T47D (cell line): ENCODE measurements at places on chromosomes 16 and 17.

GRCh38 chr17:27950995-27951394, 57.8 kb upstream of the LYRM9 start:
- DNase-seq = no peak

- DNase-seq = no peak
These were observed 8.8 kb downstream of the CNP start for GRCh38 chr17:41975099-41976083.

- DNase-seq = no peak
These were observed 119.2 kb downstream of the SKAP1 start for GRCh38 chr17:48310748-48311213.

- DNase-seq = no peak
These were observed 163.5 kb downstream of the RAB11FIP4 start for GRCh38 chr17:31554930-31555329.

- no peak for DNase-seq
These were observed 41.2 kb downstream of the MEAK7 start for GRCh38 chr16:84463221-84463620.

DNA sequence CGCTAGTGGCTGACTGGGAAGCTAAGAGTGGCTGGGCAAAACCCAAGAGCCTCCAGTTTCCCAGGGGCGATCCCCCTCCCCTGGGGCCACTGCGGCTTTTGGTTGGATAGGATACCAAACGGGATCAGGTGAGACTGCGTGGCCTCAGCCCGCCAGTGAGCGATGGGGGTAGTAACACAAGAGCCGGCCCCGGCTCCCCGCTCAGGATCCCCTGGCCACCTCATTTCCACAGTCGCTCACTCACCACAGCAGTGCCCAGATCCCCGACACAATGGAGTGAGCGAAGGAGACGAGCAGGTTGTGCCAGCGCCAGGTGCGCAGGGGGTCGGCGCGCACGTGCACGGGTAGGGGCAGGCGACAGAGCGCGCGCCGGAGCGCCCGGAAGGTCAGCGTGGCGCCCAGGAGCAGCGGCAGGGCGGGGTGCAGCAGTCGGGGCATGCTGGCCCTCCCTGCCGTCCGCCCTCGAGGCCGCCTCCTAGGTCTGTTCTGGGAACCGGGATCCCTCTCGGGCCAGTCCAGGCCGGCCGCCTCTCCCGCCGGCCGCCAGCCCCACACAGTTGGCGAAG, 290 bp downstream of the TLCD1 start:
- peak; percentile 88 for DNase-seq

- no peak for DNase-seq
These were observed 710.1 kb downstream of the MAF start for GRCh38 chr16:78890373-78890895.

- no peak for DNase-seq
These were observed 33.5 kb downstream of the KANSL1 start for GRCh38 chr17:46159686-46160085.

- peak; percentile 75 for DNase-seq
These were observed 792 bp downstream of the SECTM1 start for GRCh38 chr17:82332669-82333278.

DNA sequence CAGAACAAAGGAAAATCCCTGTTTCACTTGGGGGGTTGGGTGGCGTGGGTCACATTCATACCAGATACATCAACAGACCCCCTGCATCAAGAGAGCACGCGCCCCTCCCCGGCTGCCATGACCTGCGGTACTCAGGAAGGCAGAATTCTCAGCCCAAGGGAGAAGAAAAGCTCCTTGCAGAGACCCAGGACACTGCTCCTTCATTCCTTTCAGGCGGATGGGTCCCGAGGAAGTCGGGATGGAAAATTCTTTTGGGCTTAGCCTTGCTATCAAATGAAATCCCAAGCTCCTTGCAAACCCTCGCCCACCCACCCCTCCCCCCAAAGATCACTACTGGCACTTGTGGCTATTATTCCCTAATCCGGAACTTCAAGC, 40.6 kb downstream of the HIC1 start:
- DNase-seq = no peak

DNA sequence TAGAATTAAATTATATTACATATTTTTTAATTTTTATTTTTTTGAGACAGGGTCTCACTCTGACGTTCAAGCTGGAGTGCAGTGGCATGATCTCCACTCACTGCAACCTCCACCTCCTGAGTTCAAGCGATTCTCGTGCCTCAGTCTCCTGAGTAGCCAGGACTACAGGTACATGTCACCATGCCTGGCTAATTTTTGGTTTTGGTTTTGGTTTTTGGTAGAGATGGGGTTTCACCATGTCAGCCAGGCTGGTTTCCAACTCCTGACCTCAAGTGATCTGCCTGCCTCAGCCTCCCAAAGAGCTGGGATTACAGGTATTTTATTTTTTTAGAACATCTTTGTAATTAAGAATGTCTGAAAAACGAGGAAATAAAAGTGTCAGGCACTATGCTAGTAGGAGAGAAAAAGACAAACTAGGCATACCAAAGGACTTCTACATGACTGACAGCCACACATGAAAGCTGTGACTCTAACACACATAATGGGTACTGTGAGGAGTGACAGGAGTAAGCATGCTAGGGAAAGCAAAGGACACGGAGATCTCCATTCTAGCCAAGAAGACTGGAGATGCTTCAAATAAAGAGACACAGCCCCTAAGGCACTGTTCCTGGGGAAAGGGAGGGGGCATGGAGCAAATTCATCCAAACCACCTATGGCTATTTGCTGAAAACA, 7.3 kb downstream of the GNA13 start:
- no peak for DNase-seq

DNA sequence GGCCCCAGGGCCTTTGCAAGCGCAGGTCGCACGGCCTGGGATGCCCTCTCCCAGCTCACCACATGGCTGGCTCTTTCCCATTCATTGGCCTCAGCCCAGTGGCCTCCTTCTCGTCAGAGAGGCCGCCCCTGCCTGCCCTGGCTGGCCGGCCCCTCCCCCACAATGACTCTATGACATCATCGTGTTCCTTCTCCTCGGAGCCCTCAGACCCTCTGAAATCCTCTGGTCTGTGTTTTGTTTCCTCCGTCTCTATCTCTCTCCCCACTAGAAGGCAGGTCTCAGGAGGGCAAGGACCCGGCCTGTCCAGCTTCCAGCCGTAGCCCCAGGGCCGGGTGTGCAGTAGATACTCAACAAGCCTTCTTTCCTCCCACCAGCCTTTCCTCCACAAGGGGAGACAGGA, 164.8 kb upstream of the FOXF1 start:
- DNase-seq = no peak

GRCh38 chr17:27240086-27240801, 53.7 kb upstream of the WSB1 start:
- DNase-seq = no peak

DNA sequence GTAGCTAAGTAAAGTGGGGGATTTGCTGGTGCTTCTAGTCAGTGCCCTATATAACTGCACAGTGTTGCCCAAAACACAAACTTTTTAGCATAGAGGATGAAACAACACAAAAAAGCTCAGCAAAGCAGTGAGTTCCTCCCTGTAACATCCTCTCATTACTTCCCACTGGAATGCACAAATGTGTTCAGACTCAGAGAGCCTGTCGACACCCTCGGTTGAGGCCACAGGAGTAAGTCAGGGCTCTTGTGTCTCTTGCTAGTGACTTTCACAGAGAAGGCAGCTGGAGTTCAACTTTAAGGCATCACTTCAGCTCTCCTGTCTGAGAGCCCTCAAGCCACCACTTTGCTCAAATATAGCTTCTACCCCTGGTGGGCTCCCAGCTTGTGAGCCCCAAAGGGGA, 107.2 kb upstream of the NETO2 start:
- DNase-seq = no peak

DNA sequence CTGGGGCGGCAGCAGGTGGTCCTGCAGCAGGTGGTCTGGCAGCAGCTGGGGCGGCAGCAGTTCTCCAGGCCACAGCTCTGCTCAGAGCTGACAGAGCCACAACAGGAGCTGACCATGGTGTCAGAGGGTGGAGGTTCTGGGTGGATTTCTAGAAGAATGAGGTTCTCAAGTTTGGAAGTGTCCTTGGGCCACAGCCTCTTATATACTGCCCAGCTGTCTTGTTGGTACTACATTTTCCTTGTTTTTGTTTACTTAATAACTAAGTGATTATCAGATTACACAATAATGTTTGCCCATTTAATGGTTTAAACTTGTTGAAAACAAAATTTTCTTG, at the start of gene KRTAP4-5:
Gene KRTAP4-5 (minus strand): TSS at position 174 of the 334 bp plus-strand sequence. CDS start 58 bp downstream, at position 116.
- no peak for DNase-seq

DNA sequence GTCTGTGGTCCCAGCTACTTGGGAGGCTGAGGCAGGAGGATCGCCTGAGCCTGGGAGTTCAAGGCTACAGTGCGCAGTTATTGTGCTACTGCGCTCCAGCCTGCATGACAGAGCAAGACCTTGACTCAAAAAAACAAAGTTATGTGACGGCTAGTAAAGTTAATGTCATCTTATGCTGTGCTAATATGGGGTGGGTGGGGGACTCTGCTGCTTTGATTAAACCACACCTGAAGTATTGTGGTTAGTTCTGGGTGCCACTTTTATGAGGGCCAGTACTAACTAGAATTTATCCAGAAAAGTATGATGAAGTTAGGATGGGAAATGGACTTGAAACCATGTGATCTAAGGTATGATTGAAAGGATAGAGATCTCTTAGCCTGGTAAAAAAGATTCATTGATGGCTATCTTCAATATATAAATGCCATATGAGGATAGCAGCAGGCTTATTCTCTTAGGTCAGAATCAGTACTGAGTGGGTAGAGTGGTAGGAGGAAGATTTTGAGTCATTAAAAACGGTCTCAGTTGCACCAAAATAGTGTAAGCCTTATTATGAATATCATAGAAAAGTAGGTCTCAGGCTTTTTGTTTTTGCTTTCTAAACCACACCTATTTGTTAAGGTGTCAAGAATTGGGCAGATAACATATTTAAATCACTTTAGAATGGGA, 5.6 kb downstream of the WSB1 start:
- DNase-seq = no peak

- no peak for DNase-seq
These were observed 3.6 kb downstream of the EVI2B start for GRCh38 chr17:31310260-31310659.

DNA sequence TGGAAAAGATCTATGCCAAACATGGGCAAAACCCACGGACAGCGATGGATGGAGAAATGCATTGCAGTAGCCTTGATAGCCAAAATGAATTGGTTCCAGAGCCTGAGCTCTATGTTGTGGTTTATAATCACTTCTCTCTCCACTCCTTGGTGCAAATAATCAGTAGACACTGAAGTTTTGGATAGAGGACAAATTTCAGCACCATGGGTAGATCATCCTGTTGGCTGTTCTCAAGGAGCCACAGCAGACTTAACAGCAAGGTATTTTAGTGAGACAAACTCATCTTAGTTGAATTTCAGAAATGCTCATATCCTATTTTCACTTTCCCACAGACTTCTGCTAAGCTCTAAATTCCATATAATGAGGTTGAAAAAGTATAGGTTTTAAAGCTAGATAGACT, 88.3 kb upstream of the CCL1 start:
- DNase-seq = peak; percentile 26

DNA sequence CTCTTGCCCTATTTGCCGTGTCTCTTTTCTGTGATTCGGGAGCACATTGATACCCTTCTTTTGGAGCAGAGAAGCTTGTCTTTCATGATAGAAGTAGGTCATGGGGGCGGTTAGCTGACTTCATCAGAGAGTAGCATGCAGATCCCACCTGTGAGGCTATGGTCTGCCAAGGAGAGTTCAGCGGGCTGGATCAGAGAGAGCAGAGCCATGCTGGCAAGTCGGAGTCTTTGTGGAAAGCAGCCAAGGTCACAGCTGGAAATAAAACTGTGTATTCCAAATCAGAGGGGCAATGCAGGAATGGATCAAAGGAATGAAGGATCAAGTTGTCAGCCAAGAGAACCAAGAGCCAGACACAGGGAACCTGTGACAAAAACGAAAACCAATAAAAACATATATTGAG, 595.9 kb downstream of the WWOX start:
- DNase-seq = no peak

DNA sequence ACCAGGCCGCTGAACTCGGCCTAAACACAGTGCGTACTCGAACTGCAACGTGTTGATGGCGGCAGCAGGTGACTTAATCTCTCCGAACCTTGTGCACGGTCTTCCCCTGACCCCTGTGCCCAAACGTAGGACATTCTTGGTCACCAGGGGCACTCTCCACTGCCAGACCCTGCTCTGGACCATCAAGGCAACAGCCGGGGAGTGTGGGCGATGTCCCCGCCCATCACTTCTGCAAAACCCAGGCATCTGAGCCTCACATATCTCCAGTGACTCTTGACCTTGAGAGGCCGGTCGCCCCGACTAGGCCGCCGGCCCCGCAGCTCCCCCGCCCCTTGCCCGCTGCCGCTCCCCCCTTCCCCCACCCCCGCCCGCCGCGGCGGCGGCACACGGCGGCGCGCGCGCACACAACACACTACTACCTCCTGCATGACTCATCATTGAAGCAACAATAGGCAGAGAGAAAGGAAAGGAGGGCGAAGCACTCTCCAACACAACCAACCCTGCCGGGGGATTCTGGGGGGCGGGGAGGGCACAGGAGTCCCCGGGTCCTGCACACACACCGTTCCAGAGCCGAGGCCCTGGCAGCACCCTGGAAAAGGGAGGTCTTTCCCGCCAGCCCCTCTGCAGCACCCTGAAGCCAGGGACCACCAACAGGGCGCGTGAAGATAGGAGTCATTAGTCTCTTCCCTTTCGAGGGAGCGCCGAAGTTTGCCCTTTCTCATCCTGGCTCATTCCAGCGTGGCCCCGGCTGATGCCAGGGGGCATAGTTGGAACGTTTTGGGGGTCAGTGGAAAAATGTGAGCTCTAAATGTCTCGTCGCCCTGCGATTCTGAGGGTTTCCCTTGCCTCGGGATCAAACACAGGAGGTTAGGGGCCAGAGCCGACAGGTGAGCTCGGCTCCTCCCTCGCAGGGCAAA, 1.9 kb downstream of the MNT start:
- peak; percentile 64 for DNase-seq

DNA sequence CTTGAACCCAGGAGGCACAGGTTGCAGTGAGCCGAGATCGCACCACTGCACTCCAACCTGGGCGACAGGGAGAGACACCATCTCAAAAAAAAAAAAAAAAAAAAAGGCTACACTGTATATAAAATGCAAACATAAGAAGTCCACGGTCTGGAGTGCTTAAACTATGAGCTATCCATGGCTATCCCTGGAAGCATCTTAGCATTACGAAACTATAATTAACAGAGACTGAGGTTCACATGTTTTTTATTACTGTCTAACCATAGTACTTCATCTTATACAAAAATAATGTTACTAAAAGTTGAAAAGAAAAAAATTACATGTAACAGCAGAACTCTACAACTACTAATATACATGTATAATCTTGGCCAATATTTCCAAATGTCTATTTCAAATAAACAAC, 32.8 kb downstream of the HELZ start:
- DNase-seq = no peak

DNA sequence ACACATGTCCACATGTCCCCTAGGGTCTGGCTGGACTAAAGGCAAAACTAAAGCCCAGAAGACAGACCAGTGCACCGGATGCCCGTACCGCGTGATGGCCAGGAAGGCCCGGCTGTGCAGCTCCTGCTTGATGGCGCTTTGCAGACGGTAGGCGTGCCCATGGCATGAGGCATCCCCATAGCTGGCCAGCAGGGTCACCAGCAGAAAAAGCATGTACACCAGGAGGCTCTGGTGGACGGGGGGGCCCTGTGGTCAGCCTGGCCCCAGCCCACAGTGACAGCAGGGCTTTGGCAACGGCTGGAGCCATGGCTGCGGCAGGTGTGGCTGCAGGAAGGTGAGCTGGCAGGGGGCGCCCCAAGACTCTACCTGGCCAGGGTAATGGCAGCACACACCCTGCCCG, 42.8 kb downstream of the PKD1 start:
- DNase-seq = no peak
